Stimulated activated effector memory CD8-positive, alpha-beta T cell treated with anti-CD3 and anti-CD28 coated beads, Interleukin-12 subunit alpha, Interleukin-12 subunit beta, amount 100 ng/mL, for 72 hours (primary cell): ENCODE measurements at places on chromosomes 4 and X.
A peak's percentile ranks its signal among the peaks of the same experiment; 100 is the strongest.

GRCh38 chrX:148634591-148634990 lies 134.2 kb downstream of the AFF2 start:
- DNase-seq: no peak

DNA sequence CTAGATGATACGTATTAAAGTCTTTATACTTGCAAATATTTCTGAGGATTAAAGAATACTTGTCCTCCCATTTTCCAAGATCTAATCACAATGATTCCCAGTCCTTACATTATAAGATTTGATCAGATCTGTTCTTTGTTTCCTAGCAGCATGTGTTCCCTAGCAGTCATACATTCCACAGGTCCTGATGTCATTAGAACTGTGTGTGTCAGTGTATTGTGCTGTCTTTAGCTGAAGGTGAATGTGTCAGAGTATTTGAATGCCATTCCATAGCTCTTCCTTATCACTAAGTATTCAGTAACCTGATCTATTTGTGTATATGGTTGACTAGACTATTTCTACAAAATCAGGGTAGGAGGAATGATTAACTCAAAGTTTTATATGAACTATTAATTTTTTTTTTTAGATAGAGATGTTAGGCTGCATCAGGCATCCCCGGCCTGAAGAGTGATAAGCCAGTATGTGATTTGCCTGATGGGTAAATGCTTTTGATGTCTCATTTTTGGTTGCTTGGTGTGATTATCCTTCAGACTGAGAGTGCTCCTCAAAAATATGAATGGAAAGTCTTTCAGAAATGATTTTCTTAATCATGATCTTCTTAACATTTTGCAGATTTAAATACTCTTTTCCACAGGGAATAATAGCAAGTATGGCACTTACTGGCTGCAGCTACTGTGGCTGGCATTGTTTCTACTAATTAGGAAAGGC lies 4.4 kb downstream of the ADGRL3 start:
- no peak for DNase-seq

GRCh38 chrX:1167466-1167865 lies 45.0 kb downstream of the CRLF2 start:
- DNase-seq: no peak

GRCh38 chr4:55358668-55359067 lies 12.6 kb downstream of the SRD5A3 start:
- no peak for DNase-seq

DNA sequence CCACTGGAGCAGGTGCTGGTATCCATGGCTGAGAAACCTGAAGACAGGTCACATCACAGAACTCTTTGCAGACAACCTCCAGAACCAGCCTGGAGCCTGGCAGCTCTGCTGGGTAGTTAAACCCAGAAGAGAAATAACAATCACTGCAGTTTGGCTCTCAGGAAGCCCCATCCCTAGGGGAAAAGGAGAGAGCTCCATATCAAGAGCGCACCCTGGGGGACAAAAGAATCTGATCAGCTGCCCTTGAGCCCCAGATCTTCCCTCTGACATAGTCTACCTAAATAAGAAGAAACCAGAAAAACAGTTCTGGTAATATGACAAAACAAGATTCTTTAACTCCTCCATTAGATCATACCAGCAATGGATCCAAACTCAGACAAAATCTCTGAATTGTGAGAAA lies 823.2 kb upstream of the FRG1 start:
- no peak for DNase-seq

DNA sequence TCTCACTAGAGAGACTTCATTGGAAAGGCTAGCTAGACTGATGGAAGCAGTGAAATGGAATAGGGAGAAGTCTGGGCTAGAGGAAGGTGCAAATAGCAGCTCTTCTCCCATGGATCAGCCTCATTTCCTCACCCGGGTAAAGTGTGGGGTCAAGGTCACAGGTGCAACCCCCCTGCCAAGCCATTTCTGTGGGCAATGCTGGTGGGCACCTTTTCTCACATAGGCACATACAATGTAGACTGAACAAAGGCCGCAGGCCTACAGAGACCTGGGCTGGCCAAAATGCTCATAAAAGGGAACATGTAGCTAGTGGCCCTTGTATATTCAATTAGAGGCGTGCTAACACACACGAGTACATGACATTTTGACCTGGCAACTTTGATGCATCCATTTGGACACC lies 71.5 kb upstream of the EFNB1 start:
- DNase-seq: no peak

DNA sequence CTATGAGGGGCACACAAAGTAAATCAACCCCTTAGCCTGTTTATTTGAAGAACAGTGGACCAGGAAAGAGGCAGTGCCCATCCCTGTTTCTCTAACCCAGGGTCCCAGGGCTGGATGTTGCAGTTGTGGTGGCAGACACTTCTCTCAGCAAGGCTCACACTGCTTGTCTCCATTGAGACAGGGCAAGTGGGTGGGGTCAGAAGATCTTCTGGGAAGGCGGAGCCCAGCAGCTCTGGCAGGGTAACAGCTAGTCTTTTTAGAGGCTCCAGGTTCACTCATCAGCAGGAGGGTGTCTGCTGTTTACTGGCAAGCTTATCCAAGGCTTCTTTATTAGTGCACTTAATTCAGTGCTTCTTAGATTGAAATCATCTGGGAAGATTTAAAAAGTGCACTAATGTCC lies 659.8 kb upstream of the DIPK2B start:
- no peak for DNase-seq

GRCh38 chr4:27009539-27009938 lies 148.9 kb downstream of the STIM2 start:
- DNase-seq: no peak

DNA sequence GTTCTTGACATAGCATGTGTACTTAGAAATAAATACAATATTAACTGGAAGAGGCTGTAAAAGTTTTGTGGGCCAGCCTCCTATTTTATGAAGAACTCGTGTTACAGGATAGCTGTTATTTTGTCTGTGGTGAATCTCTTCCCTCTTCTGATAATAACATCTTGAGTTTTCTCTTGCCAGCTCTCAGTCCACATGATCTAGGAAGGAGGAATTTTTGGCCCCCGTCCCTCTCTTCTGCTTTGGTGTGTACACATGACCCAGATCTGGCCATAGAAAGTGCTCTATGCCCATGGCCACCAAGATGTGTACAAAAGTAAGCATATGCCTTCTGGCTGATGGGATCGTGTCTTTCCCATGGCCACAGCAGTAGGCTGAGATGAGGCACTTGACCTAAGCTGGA lies 108.0 kb upstream of the LEF1 start:
- no peak for DNase-seq

- no peak for DNase-seq
These were observed 14.6 kb upstream of the HNRNPD start for GRCh38 chr4:82388405-82388804.

GRCh38 chr4:121526509-121526908 lies 145.7 kb upstream of the QRFPR start:
- DNase-seq: no peak

DNA sequence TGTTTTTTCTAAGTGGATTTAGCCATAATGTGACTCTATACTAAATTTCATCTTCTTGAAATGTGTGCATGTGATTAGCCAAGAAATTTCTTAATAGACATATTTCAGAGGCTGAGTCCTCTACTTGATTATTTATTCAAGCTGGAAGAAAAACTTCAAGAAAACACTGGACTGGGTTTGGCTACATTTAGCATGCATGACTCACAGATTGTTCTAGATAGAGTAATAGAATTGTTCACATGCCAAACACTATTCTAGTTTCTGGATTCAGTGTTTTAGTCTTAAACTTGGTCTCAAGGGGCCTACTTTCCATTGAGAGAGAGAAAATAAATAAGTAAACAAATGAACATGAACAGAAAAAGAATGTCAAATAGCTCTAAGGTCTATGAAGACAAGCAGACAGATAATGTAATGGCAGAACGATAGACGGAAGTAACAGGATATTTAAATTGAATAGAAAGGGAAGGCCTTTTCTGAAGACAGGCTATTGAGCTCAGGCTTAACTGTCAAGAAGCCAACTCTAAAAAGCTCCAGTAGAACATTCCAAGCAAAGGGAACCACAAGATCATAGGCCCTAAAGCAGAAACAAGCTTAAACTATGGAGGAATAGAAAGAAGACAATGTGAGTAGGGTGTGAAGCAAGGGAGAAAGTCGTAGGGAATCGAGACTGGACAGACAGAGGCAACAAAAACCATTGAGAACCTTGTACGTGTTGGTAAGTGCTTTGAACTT lies 104.6 kb downstream of the TMEM144 start:
- no peak for DNase-seq

DNA sequence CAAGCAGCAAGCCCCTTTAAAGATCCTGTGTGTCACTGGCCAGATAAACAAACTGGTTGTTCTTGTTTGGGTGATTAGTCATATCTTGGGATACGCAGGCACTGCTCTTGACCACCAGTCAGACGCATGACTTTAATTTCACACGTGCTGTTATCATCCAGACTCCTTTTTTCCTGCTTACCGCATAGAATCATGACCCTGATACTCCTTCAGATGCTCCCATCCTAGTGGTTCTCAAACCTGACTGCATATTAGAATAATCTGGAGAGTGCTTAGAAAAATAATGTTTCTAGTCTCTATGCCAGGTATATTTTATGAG lies 78.8 kb downstream of the CLDN22 start:
- no peak for DNase-seq

- DNase-seq: no peak
These were observed 364.6 kb upstream of the FTHL17 start for GRCh38 chrX:31436424-31436823.

GRCh38 chr4:101292901-101293300 lies 54.4 kb downstream of the PPP3CA start:
- DNase-seq: no peak

GRCh38 chrX:27597508-27597907 lies 7.4 kb downstream of the DCAF8L2 start:
- DNase-seq: no peak

DNA sequence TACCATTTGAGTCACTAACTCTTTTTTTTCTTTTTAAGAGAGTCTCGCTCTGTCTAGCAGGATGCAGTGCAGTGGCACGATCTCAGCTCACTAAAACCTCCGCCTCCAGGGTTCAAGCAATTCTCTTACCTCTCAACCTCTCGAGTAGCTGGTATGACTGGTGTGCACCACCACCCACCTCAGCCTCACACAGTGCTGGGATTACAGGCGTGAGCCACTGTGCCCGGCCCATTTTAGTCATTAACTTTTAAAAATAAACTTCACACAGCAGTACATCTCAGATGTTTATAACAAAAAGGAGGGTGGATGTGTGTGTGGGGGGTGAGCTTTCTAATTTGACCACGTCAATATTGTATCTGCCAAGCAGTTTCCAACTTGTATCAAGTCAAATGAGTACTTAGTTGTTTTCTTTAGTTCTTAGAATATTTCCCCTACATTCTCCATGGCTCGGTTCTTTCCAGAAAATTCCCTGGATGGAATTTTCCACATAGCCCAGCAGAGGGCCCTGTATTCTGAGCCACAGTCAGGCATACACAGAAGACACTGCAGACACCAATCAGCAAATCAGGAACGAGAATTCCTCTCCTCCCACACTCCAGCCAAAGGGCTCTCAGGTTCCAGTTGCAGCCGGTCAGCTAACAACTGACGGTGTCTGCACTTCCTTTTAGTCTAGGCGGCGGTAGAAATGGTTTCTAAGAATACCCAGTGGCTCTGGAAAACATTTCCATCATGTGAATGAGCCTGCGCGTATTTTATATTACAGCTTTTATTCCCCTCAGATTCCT lies 20.1 kb upstream of the ARAF start:
- no peak for DNase-seq

GRCh38 chrX:152992115-152992514 lies 1.8 kb downstream of the PNMA5 start:
- DNase-seq: no peak

- no peak for DNase-seq
These were observed 138.9 kb upstream of the IGFBP7 start for GRCh38 chr4:57249083-57249482.

- no peak for DNase-seq
These were observed 27.9 kb downstream of the UGT2B4 start for GRCh38 chr4:69467797-69468196.

- no peak for DNase-seq
These were observed 31.1 kb upstream of the SH3D19 start for GRCh38 chr4:151356510-151356909.

DNA sequence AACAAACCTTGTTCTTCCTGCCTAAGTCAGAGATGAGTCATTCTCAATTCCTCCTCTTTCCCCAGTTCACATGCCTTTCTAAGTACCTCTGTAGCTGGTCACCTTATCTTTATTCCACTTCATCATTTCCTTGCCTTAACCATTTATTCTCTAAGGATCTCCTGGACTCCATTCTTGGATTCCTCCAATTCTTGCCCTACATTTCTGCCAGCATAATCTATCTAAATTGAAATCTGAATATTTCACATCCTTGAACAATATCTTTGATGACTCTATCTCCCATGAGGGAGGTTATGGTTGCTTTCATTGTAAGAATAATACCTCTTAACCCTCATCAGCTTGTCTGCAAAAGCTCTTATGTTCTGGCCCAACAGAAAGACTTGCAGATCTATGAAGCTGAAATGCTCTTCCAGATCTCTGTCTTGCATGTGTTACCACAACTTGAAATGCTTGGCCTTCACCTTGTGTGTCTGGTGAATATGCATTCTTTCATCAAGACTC lies 28.6 kb upstream of the PDE5A start:
- DNase-seq: no peak

- no peak for DNase-seq
These were observed 48.9 kb downstream of the CHIC2 start for GRCh38 chr4:54015423-54016030.

GRCh38 chr4:4946416-4946815 lies 72.8 kb downstream of the CYTL1 start:
- no peak for DNase-seq

DNA sequence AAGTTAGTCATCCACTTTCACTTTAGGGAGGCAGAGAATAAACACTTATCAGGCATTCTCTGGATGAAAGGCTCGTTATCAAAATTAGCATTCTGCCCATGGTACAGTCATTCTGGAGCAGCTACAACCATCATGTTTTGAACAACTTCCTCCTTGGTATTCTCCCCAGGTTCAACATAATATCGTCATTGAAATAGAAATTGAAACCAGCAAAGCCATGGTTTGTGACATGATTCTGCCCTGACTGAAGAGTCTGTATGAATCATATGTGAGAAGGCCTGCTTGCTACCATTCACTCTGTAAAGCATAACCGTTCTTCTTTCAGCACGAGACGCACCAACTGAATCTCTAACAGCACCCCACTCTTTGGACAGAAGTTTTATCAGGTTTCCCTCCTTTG lies 127.5 kb upstream of the RADX start:
- no peak for DNase-seq

- peak; percentile 60 for DNase-seq
These were observed at the start of gene BANK1 for GRCh38 chr4:101790521-101791181. TSS of gene BANK1 (plus strand) at chr4:101790730. CDS start at chr4:101790881, 151 bp downstream.

DNA sequence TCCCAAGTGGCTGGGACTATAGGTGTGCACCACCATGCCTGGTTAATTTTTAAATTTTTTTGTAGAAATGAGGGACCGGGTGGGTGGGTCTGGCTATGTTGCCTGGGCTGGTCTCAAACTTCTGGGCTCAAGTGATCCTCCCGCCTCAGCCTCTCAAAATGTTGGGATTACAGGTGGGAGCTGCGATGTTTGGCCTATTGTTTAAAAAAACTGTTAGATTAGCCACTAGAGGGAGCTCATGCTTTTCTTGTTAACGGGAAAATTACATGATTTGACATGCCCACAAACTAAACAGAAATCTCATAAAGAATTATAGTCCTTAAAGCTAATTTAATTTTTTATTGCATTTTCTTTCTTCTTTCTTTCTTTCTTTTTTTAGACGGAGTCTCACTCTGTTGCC lies 5.0 kb upstream of the SDAD1 start:
- no peak for DNase-seq

- no peak for DNase-seq
These were observed 7.1 kb downstream of the ATP5ME start for GRCh38 chr4:666822-667544.

GRCh38 chr4:150722908-150723362 lies 141.0 kb downstream of the MAB21L2 start:
- no peak for DNase-seq

- DNase-seq: no peak
These were observed 340.3 kb downstream of the ZNF674 start for GRCh38 chrX:46204721-46205422.
